Stimulated activated CD4-positive, alpha-beta T cell treated with anti-CD3 and anti-CD28 coated beads, TNF-alpha, amount 100 ng/mL, for 1 hour (primary cell): ENCODE measurements at places on chromosomes 2 and 18.

- DNase-seq, result no peak
These were observed 38.5 kb downstream of the ASXL3 start for GRCh38 chr18:33616556-33616955.

DNA sequence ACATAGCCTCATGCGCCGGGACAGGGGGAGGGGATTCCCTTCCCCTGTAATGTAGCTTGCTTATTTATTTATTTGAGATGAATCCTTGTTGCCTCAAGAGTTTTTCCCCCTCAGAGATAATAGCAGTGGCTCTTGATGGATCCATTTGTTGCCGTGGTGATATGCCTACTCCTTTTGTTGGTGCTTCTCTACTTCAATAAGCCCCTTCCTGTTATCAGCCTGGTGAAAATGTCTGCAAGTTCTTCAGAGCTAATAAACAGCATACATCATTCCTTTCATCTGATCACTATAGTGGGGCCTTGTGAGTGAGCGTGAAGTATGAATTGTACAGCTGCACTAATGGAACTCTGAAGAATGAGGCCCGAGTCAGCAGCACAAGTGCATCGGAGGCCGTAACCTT lies 19.4 kb downstream of the FZD5 start:
- DNase-seq, result no peak

DNA sequence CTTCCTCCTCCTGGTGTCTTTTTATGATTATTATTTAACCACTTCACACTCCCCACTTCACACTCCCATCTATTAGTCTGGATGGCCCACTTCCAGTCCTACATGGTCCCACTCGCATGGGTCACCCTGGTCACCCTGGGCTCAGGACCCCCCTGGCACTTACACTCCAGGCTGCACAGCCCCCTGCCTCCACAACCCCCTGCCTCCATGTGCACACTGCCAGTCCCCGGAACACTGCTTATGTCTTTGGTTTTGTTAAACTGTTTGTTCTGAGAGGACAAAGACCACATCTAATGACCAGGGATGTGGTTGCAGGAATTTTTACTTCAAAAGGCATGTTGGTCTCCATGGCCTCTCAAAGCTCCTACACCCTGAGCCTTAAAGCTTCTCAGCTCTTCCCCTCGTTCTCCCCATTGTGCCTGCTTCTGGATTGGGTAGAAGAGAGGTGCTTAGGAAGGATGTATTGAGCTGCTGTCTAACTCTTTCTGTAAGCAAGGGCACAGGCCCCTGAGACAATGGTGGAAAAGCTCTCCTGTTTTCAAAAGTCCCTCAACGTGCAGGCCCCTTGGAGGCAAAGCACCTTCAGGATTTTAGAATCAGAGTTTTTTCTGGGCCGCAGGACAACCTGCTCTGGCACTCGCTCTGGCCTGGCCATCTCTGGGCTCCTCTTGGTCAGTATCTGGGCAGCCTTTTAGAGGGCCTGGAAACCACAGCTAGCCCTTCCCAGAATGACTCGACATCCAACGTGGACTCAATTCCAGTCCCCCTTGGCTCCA lies 150.0 kb upstream of the HAAO start:
- DNase-seq, result no peak

DNA sequence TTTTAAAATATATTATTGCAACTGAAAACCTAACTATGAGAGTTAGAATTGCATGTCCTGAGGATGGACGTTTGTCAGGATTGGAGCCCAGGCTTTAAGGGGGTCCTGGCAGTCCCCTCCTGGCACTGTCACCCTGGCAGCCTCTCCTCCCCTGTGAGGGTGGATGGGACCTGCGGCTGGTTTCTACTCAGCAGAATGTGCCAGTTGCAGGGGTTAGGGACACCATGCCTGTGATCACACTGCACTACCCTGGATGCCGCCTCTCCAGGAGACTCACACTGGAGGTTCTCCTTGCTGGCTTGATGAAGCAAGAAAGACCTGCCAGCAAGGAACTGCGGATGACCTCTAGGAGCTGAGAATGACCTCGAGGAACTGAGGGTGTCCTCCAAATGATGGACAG lies 356.7 kb upstream of the MYT1L start:
- DNase-seq, result no peak

GRCh38 chr18:48985161-48985560 lies 34.4 kb upstream of the SMAD7 start:
- DNase-seq, result no peak

- no peak for DNase-seq
These were observed 406.1 kb upstream of the DCC start for GRCh38 chr18:51933903-51934302.

DNA sequence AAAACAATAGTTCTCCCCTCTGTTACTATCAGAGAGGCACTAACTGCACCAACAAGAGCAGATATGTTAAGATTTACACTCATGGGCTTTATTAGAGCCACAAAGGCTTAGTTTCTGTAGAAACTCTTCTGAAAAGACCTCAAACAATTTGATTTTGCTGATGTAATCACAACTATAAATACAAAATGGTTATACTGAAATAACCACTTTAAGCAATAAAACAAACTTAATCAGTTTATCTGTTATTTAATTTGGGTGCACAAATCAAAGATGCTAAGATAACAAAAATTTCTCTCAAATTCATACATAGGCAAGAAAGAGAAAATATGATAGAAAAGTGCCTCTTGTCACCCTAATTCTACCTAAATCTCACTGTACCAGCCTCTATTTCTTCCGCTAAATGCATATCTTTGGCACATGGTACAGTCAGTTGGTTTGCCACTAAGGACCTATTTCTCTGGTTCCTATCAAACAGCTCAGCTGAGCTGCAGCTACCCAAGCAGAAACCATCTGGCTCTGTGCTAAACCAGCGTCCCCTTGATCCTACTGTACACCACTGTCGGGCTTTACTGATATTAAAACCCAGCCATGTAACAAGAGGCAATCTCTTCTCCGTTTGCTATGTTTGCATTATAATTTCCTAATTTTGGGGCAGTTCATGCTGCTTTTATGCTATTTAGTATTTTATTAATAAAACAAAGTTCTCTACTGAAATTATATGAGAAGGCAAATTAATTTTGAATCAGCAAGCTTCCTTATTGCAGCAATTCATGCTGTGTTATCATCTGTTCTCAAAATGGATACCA lies 60.1 kb downstream of the CWC22 start:
- no peak for DNase-seq

DNA sequence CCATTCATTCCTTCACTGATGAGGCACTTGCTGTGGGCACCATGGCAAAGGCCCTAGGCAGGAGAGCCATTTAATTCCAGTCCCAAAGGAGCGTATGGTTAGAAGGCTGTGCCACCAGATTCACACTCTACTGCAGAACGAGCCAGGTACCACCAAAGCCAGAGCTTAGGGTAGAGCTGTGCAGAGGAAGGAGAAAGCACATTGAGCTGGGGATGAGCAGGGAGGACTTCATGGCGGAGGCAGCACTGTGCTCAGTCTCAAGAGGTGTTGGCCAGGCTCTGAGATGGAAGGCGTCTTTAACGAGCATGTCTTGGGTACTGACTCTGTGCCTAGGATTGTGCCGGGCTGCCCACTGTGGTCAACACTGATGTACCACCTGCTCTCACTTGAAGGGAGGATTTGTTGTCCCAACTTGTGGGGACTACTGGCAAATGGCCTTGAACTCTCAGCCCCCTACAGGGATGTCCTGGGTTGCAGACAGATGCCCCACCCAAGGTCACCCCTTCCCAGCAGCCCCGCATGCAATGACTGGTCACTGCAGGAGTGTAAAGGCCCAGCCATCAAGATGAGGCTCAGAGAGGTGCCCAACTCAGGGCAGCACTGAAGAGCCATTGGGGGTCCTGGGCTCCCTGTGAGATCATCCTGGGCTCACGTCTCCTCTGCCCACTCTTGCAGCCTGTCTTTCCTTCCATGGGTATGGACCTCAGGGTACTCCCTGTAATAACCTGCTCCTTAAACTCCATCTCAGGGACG lies 251.4 kb downstream of the GLI2 start:
- DNase-seq, result no peak

- no peak for DNase-seq
These were observed 132.8 kb downstream of the ATL2 start for GRCh38 chr2:38244301-38244700.

DNA sequence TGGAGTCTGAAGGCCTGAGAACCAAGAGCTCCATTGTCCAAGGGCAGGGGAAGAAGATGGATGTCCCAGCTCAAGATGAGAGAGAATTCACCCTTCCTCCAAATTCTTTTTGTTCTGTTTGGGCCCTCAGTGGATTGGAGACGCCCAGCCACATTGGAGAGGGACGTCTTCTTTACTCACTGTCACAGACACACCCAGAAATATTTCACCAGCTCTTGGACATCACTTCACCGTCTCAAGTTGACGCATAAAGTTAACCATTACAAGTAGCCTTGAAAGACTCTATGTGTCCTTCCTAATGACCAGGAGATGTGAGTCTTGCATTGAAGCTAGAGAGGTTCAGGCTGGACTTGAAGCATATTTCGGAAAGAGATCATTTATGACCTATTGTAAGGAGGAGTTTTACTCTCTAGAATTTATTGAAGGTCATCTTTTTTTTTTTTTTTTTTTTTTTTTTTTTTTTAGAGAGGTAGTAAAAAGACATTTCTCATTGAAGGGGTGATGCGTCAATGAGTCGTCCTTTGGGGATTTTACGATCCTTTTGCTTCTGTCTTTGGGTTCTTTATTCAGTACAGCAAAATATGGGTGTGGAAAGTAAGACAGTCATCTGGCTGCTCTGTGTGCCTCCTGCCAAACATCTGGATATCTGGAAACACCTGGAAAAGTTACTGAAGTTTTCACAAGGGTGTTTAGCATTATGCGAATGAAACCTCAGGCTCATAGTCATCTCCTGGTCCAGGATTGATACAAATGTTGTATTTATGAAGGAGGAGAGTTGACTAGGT lies 118.1 kb downstream of the PRPF40A start:
- DNase-seq, result no peak

DNA sequence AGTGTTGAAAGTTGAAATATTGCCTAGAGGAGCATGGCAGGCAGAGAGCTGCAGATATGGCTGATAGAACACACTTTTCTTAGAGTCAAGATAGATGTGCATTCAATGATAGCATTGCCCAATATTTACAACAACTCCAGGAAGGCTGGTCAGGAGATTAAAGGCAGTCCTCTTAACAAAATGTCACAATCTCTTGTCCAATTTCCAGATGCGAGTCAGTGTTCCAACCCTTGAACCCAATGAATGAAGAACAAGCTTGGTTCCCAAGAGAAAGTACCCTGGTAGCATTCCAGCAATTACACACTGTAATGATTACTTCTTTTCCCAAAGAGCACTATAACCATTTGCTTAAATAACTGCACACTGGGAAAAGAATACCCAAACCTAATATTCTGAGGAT lies 839.4 kb upstream of the VRK2 start:
- no peak for DNase-seq

- DNase-seq, result no peak
These were observed 53.7 kb downstream of the FAM168B start for GRCh38 chr2:131039535-131039907.

DNA sequence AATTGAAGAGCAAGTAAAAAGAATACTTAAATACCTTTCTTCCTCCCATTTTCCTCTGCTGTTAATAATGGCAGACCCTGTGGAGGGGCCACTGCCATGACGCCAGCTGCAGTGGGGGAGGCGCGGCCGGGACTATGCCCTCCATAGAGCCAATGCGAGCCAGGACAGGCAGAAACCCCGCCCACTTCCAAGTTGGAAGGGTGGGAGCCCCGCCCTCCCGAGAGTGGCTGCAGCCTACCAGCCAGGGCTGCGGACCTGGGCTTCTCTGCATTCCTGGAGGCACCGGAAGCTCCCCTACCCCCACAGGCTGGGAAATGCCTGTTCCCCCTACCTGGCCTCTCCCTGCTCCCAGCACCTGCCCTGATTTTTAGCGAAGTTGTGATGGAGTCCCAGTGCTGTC lies 439.4 kb upstream of the CDH19 start:
- no peak for DNase-seq

DNA sequence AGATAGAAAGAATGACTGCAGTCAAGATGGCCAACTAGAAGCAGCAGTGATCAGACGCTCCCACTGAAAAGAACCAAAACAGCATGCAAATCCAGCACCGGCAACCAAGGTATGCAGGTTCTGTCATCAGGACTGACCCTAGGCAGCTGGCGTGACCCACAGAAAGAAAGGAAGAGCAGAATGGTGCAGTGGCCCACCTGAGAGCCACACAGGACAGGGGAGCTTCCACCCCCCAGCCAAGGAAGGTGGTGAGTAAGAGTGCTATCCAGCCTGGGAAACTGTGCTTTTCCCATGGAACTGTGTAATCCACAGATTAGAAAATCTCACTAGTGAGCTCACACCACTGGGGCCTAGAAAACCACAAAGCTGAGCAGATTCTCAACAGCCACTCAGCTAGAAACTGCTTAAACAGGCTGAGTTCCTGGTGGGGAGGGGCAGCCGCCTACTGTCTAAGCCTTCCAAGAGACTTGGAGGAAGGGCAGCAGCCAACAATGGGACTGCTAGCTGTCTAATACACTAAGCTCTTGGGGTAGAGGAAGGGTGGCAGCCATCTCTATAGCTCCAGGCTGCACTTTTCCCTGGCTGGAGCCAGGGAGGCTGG lies 127.9 kb downstream of the EVA1A start:
- DNase-seq, result no peak

DNA sequence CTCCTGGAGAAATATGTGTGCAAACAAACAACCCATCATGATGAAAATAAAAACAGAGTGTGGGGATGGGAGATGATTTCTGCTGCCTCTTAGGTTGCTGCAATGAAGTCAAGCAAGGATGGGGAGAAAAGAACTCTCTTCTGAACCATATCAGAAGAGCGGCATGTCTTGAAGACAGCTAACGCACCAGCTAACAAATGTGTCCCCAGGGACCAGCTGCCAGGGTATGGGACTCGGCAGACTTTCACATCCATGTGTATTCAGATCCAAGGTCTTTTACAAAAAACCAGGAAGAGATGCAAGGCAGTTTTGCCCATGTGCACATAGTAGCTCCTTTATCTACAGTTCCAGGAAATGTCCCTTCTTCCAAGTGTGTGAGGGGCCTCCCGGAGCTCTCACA lies 125.4 kb downstream of the CLIP4 start:
- no peak for DNase-seq

DNA sequence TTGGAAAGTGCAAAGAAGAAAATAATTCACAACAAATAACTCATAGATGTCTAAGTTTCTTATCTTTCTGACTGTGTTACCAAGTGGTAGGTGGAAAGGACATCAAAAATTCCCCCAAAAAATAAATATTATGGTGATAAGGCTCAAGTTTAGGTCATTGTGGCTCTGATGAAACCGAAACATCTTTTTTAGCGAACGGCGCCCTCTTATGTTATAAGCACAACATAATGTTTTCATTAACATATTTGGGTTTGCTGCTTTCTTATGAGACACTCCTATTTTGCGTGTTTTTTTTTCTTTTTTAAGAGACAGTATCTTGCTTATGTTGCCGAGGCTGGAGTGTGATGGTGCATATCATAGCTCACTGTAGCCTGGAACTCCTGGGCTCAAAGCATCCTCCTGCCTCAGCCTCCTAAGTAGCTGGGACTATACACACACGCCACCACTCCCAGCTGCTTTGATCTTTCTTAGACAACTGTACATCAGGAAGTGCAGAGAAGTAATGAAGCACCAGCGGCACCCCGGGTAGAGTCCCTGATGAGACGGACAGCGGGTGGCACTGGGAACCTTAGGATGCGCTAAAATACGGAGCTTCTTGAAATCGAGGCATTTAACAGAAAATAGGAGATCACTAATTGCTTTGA lies 38.5 kb upstream of the SLC35G4 start:
- DNase-seq, result no peak

GRCh38 chr2:56334622-56335021 lies 150.8 kb downstream of the CCDC85A start:
- no peak for DNase-seq

- DNase-seq, result no peak
These were observed 39.2 kb downstream of the NETO1 start for GRCh38 chr18:72828601-72829000.

- no peak for DNase-seq
These were observed 1.5 kb downstream of the SFXN5 start for GRCh38 chr2:73069855-73070642.
